Stimulated activated CD8-positive, alpha-beta memory T cell treated with anti-CD3 and anti-CD28 coated beads, Interleukin-7, amount 100 ng/mL, for 24 hours (primary cell): ENCODE measurements at places on chromosomes 1 and 21.

DNA sequence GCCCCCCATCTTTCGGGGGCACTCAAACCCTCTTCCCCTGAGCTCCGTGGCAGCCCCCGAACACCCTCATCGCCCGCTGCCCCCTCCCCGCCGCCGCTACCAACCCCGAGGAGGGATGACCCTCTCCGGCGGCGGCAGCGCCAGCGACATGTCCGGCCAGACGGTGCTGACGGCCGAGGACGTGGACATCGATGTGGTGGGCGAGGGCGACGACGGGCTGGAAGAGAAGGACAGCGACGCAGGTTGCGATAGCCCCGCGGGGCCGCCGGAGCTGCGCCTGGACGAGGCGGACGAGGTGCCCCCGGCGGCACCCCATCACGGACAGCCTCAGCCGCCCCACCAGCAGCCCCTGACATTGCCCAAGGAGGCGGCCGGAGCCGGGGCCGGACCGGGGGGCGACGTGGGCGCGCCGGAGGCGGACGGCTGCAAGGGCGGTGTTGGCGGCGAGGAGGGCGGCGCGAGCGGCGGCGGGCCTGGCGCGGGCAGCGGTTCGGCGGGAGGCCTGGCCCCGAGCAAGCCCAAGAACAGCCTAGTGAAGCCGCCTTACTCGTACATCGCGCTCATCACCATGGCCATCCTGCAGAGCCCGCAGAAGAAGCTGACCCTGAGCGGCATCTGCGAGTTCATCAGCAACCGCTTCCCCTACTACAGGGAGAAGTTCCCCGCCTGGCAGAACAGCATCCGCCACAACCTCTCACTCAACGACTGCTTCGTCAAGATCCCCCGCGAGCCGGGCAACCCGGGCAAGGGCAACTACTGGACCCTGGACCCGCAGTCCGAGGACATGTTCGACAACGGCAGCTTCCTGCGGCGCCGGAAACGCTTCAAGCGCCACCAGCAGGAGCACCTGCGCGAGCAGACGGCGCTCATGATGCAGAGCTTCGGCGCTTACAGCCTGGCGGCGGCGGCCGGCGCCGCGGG lies 837 bp downstream of the FOXD3 start:
- DNase-seq = no peak

- DNase-seq = no peak
These were observed 82.1 kb downstream of the ADARB1 start for GRCh38 chr21:45156459-45156858.

DNA sequence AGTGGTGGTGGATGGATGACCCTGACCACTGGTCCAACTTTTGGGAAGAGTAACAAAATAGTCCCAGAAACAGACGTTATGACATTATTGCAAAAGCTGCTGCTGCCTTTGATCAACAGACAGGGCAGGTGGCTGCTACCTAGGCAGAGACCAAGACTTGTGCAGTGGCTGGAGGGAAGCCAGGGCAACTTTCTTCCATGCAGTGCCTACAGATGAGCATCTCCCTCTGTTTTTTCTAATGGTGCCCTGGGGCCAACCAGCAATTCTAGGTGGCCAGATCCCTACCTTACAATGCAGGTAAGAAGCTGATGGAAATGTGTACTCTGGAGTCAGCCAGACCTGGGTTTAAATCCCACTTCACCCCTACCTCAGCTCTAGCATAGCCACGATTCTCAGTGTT lies 283.1 kb upstream of the POU3F1 start:
- no peak for DNase-seq

DNA sequence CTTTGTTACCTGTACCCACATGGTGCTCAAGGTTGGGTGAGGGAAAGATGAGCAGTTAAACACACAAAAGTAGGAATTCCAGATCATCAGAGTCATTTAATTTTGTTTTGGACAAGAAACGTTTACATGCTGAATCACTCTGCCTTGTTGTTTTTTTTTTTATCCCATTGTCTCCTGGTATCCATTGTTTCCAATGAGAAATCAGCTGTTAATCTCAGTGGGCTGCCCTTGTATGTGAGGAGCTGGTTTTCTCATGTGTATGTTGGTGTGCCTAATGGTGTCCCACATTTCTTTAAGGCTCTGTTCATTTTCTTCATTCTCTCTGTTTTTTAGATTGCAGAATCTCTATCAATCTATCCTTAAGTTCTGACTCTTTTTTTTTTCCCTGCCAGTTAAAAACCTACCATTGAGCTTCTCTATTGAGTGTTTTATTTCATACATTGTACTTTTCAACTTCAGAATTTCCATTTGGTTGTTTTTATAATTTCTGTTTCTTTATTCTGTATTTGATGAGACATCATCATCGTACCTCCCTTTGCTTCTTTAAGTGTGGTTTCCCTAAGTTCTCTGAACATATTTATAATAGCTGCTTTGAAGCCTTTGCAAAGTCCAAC lies 8.8 kb upstream of the OBSCN start:
- no peak for DNase-seq

GRCh38 chr1:41678111-41678878 lies 193.8 kb upstream of the EDN2 start:
- DNase-seq = no peak

GRCh38 chr1:232748910-232749368 lies 56.3 kb upstream of the MAP10 start:
- DNase-seq = no peak

DNA sequence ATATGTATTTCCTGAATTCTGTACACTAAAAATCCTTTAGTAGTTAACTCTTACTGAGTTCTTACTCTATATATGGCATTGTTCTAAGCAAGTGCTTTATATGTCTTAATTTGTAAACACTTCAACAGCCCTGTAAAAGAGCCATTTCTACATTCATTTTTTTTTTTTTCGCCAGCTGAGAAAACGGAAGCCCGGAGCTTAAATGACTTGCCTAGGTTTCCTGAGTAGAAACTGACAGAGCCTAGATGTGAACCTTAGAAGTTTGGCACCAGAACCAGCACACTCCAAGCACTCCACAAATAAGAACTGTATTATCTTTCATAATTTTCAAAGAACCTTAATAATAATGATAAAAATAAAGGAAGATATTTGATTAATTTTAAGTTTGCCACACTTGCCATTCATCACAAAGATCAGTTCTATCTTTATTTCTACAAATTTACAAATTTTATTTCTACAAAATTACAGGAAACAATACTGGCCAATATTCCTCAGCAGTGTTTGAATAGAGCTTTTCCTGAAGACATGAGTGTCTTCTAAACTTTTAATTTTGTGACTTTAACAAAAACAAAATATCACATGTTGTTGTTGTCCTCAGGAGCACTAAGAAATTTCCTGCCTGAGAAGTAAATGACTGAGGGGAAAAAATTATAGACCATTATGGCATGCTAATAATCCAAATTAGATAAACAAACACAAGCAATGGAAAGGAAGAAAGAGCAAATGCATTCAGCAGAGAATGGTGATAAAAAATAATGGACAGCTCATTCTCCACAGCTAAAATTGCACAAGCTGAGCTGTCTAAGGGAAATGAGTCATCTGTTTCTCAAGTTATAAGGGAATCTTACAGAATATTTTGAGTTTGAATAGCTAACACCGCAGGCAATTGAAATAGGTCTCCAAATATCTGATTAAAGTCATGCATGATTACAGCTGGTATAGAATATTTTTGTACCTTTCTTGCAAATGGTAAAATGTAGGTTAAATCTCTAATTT lies 71.2 kb downstream of the DPYD start:
- no peak for DNase-seq

GRCh38 chr21:42538479-42539275 lies 25.0 kb downstream of the SLC37A1 start:
- no peak for DNase-seq

DNA sequence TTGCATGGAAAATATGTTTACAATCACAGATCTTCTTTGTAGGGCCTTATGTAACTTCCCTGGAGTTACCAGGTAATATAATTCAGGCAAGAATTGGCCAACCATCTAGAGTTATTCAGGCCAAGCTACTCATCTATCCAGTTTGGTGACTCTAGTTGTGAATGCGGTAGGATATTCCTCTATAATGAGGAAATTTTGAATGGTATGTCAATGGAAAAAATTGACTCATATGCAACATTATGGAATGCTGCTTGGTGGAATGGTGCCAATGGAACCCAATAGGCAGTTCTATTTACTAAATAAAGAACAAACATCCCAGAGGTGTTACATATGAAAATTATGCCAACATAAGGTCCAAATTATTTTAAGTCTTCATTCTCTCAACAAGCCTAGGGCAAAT lies 5.6 kb upstream of the TNFSF18 start:
- no peak for DNase-seq

GRCh38 chr1:213988507-213989001 lies 781 bp downstream of the PROX1 start:
- no peak for DNase-seq

DNA sequence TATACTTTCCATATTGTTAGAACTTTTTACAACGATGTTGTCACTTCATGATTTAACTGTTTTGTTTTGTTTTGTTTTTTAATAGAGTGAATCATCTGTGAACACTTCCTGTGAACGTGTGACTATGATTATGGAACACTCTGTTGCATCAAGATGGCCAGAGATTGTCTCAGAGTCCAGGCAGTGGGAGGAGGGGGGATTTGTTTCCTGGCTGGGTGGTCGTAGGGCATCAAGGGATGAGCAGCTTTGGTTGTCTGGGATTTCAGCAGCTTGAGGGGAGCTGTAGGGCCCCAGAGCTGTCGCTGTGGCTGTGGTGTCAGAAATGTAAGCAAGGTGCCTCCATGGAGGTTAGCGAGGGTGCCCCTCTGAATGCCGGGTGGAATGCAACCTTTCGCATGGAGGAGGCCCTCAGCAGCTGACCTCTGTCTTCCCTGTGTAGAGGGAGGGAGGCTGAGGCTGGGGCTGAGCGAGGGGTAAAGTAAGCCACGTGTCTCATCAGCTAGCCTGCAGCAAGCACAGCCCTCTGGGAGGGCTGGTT lies 21.4 kb downstream of the NEK2 start:
- no peak for DNase-seq

DNA sequence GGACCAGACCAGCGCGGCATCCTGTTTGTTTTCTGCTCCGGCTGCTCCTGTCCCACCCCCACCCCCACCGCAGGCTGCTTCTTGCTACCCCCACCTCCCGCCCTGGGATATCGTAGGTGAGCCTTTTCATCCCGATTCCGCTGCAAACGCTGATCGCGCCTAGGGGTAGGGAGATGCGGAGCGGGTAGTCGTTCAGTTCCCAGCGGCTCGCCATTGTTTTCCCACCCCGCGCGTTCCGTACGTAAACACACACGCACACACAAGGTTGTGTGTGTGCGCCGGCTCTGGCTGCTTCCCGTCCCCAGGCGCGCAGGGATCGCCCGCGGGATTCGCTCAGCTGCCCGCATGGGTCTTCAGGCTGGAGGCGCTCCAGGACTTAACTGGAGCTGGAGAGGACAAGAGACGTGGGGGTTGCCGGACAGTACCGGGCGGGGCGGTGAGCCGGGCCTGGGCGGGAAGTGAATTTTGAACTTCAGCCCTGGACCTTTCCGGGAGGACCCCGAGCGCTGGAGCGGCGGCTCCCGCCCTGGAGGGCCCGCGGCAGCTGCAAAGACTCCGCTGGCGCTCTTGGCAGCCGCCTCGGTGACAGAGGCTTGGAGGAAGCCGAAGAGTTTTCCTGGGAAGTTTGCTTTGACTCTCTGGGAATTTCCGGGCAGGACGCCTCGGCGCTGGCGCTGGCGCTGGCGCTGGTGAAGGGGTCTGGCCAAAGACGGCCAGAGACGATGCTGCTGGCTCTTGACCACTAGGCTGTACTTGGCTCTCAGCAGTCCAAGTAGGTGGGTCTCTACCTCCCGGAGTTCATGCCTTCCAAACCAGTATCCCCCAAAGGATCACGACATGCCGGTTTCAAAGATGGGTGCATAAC lies 1.6 kb downstream of the SOX13 start:
- DNase-seq = no peak
